Left lung (tissue), 14 donors: ENCODE measurements at places on chromosomes 13 and 19. TPM values are rescaled to one million over a fixed set of nuclear protein-coding genes. Genes with fewer than 3 reads are reported as not detected.

Gene COL5A3
- 5.0 TPM for polyA plus RNA-seq

Gene ZNF415
- 24.4 TPM for polyA plus RNA-seq

Gene METTL21C
- polyA plus RNA-seq = not detected

DNA sequence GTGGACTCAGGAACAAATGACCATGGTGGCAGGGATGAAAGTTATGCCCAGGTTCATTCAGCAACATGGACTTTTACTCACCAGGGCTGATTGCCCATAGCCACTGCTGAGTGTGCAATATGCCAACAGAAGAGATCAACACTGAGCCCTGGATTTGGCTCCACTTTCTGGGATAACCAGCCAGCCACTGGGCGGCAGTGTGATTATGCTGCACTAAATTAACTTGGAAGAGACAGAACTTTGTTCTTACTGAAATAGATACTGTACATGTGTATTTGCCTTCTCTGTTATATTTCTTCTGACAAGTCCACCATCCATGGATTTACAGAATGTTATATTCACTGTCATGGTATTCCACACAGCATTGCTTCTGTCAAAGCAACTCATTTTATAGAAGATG lies 257.4 kb downstream of the TDRD3 start:
- DNase-seq = peak; percentile 11

DNA sequence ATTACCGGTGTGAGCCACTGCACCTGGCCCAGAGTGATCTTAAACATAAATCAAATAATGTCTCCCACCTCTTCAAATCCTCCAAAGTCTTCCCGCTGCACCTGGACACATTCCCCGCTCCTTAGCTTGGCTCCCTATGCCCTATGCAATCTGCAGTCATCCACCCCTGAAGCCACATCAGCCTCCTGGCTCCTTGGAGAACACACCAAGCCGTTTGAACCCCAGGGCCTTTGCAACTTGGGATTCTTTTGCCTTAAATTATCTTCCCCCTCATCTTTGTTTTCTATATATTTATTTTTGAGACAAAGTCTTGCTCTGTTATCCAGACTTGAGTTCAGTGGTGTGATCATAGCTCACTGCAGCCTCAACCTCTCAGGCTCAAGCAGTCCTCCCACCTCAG lies 2.7 kb upstream of the DNAAF3 start:
- no peak for DNase-seq
